ENCODE measurements at places on chromosomes 12 and 14. TPM values are rescaled to one million over a fixed set of nuclear protein-coding genes. Genes with fewer than 3 reads are reported as not detected.

MUCL1 gene
- not detected for total RNA-seq

LALBA gene
- total RNA-seq, result not detected

ENDOU gene
- total RNA-seq, result not detected

- H3K27ac ChIP-seq, result no peak overlapping the region
- H3K4me3 ChIP-seq, result no peak overlapping the region
- no peaks in the 10 kb centered on the region for H3K36me3 ChIP-seq
- no peak for DNase-seq
- H3K27me3 ChIP-seq, result no peaks in the 10 kb centered on the region
Observed at GRCh38 chr12:1091350-1091749, 100.3 kb downstream of the ERC1 start.

DNA sequence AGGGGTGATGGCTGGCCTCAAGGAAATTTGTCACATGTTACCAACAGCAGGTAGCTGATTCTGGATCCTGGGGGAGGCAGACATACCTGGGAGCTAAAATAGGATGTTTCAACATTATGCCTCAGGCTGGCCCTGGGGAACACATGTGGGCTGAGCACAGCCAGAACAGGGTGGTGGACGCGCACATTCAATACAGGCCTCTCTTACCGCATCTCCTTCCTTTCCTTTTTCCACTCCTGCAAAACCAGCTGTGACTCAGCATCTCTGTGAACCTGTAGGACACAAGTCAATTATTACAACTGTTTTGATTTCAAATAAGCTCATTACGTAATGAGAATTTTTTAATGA lies 61.0 kb downstream of the NT5DC3 start:
- no peaks in the 10 kb centered on the region for H3K27me3 ChIP-seq
- DNase-seq, result no peak
- no peak overlapping the region for H3K4me3 ChIP-seq
- no peak overlapping the region for H3K27ac ChIP-seq
- H3K36me3 ChIP-seq, result peaks cover 3% of the 10 kb centered on the region

GRCh38 chr14:70671652-70672644 lies 30.2 kb downstream of the TTC9 start:
- no peaks in the 10 kb centered on the region for H3K4me1 ChIP-seq
- no peak overlapping the region for H3K4me3 ChIP-seq
- peaks cover 16% of the 10 kb centered on the region for H3K36me3 ChIP-seq

Measured in activated CD8-positive, alpha-beta memory T cell treated with anti-CD3 and anti-CD28 coated beads, Interleukin-2, amount 10 ng/mL, durations not matched to agents 7 days and 5 days (primary cell).